Myocyte (in vitro differentiated cells): ENCODE measurements at places on chromosomes 2 and 18. TPM values are rescaled to one million over a fixed set of nuclear protein-coding genes. Genes with fewer than 3 reads are reported as not detected.

The TMEM163 gene
- total RNA-seq = not detected in 2 replicates

DNA sequence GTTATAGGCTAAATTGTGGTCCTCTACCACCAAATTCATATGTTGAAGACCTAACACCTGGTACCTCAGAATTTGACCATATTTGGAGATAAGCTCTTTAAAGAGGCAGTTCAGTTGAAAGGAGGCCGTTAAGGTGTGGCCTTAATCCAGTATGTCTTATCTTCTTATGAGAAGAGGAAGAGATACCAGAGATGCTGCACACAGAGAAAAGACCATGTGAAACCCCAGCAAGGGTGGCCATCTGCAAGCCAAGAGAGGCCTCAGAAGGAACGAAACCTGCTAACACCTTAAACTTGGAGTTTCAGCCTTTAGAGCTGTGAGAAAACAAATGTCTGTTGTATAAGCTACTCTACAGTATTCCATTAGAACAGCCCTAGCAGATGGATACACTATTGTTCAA, 528.1 kb upstream of the DCC start:
- no peak for DNase-seq

The ANKRD62 gene
- not detected in 2 replicates for total RNA-seq

DNA sequence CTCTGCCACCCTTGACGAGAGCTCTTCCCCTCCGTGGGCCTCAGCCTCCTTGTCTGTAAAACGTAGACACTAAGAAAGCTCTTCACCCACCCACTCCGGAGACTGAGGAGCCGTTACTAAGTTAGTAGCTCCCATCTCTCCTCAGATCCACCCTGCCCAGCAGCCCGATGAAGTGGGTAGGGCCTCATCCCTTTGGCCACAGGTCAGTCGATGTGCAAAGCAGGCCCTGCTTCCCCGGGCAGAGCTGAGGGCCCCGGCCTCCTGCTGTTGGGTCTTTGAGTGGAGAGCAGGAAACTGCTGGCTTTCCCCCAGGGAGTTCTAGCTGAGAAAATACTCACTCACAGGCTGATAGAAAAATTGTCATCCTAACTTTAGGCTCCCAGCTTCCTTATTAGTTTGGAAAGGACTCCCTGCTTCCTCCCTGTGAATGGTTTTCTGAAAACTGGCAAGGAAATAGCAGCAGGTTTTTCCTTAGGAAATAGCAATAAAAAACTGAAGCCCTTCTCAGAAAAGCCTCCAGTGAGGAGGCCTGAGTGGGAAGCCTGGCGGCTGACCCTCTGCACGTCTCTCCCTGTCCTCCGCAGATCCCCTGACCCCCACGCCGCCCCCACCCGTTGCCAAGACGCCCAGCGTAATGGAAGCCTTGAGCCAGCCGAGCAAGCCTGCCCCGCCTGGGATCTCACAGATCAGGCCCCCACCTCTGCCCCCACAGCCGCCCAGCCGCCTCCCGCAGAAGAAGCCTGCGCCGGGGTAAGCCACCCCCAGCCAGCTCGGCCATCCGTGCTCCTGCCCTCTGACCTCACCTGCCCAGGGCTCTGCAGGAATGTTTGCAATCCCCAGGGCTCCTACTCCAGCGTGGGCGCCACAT, 30.2 kb downstream of the ITGB1BP1 start:
- no peak for DNase-seq

DNA sequence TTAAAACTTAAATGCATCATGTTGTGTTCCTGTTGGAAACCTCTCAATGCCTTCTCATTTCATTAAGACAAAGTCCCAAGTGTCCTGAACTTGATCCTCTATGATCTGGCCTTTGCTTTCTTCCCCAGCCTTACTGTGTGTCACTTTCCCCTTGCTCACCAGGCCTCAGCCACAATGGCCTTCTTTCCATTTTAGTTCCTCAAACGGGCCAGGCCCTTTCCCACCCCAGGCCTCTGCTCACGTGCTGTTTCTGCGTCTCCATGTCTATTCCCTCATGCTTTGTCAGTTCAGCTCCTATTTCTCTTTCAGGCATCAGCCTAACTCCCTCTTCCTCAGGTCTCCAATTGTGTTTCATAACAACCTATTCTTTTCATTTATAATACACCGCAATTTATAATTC, 19.5 kb downstream of the CXCR4 start:
- no peak for DNase-seq

- peak; percentile 32 for DNase-seq
These were observed 3.8 kb downstream of the SEC11C start for GRCh38 chr18:59143441-59143840.

The EHD3 gene
- 5.0 and 5.6 TPM in 2 replicates for total RNA-seq
